ENCODE measurements at places on chromosomes 3 and 15.

DNA sequence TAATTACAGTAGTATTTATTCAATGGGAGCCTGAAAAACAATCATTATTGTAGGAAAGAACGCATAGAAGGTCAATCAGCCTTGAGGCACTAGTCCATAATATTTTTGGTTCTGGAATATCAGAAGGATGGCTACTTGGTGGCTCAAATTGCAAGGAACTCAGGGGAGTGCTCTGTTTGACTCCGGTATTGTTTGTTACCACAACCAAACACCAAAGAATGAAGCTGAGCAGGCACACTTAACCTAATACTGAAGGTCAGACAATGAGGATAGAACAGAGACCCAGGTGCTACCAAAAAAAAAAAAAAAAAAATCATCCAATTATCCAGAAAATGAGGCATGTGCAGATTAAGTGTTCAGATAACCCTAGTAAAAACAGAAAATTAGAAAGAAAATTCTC, 11.1 kb upstream of the SATB1 start:
- no peak for DNase-seq

DNA sequence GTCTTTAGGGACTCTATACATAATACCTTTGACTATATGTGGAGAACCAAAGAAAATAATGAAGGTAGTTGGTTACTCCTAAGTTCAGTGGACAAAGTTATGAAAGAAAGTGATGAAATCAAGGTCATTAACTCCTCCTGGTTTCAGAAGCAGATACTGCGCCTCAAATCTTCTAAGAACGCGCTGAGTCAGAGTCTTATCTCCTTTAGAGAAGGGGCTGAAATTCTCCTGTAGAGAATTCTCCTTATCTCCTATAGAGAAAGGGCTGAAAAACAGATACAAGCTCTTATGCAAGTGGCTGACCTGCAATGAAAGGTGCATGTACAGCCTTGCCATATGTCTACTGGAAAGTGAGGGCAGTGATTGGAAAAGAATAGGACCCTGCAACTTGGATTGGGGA, 824.2 kb downstream of the NSUN3 start:
- no peak for DNase-seq

GRCh38 chr3:64179860-64180259, 45.4 kb downstream of the PRICKLE2 start:
- no peak for DNase-seq

GRCh38 chr15:61892140-61892539, 168.1 kb downstream of the VPS13C start:
- DNase-seq, result no peak

Data from progenitor cell of endocrine pancreas (in vitro differentiated cells).